EL (cell line): ENCODE measurements at places on chromosomes 1 and 21.

DNA sequence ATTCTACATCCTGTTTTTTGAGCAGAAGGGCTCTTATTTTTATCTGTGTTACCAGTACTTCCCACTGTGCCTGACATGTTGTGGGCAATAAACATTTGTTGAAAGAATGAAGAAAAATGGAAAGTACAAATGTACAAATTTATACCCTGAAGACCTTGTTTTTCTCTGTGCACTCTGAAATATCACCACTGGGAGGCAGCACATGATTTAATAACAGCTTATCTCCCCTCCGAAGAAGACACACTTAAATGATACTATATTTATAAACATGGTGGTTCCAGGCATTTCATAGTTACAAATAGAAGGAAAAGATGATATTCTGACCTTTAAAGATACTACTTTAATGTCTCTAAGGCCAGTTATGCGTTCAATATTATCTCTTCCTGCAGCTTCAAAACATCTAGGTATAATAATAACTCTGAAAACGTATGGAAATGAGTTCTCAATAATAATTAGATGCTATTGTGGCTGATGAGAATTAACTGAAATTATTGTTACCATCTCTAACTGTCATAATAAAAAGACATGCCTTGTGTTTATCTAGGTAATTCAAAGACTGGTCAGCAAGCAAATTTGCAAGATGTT lies 12.8 kb downstream of the DYNLT5 start:
- DNase-seq = peak; percentile 56

DNA sequence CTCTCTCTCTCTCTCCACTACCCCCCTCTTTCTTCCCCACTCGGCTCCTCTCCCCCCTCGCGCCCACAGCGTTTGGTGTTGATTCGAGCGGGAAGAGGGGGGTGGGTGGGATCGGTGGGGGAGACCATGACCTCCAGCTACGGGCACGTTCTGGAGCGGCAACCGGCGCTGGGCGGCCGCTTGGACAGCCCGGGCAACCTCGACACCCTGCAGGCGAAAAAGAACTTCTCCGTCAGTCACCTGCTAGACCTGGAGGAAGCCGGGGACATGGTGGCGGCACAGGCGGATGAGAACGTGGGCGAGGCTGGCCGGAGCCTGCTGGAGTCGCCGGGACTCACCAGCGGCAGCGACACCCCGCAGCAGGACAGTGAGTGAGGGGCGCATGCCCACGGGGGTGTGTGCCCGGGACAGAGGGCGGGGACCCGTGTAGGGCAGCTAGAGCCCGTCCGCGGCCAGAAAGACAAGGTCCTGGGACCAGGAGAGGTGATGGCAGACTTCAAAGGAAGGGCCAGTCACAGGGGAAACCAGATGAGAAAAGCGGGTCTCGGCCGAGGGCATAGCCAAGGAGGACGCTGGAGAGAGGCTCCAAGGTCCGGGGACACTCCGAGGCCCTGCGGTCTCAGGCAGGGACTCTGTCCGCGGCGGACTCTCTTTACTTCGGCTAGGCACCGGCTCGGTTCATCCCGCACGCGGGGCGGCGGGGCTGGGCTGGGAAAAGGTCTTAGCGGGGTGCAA lies at the start of gene PRRX1:
TSS of gene PRRX1 (plus strand) at position 39 of the 735 bp plus-strand sequence. CDS start at position 127, 88 bp downstream.
- DNase-seq = peak; percentile 36

- DNase-seq = peak; percentile 78
Observed at GRCh38 chr1:40476924-40477677, at the start of gene ZFP69. Gene ZFP69 (plus strand): TSS chr1:40477290. CDS start chr1:40479362, 2,072 bp downstream.

GRCh38 chr21:34091607-34092006 lies 18.2 kb downstream of the MRPS6 start:
- DNase-seq = no peak

GRCh38 chr1:33237579-33237978 lies 18.7 kb upstream of the ZNF362 start:
- DNase-seq = peak; percentile 24

DNA sequence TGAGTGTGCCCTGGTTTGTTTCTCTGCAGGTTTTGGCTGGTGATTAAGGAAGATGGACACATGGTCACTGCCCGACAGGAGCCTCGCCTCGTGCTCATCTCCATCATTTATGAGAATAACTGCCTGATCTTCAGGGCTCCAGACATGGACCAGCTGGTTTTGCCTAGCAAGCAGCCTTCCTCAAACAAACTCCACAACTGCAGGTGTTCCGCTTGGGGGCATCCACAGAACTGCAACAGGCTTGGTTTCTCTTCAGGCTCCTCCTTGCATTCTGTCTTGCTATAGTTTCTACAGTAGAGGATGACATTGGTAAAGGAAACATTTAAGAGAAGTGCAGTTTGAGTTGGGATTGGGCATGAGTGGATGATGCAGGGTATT lies 6.8 kb downstream of the MTARC2 start:
- DNase-seq = no peak

GRCh38 chr1:157178490-157178889 lies 40.3 kb upstream of the ETV3 start:
- no peak for DNase-seq

GRCh38 chr1:21337010-21337437 lies 46.8 kb upstream of the ECE1 start:
- DNase-seq = no peak

GRCh38 chr1:210360852-210361477 lies 32.3 kb downstream of the HHAT start:
- peak; percentile 54 for DNase-seq

GRCh38 chr1:95146637-95147036 lies 29.5 kb downstream of the TLCD4 start:
- no peak for DNase-seq

- DNase-seq = peak; percentile 2
Observed at GRCh38 chr21:18499761-18500376, 96.3 kb upstream of the TMPRSS15 start.

DNA sequence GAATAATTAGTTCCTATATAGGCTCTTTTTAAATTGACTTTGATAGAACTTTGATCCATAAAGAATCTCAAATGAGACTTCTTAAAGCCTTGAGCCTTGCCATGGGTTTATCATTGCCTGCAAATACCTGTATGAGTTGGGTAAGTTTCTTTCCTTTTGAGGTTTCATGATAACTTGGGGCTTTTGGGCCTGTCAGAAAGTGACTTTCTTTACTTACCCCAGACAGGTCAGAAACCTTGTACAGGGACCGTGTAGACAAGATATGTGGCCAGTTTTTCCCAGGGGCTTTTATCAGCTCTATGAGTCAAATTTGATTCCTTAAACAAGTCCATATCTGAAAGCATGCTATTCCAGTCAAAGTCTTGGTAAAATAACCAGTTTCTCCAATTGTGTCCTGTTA lies 17.3 kb downstream of the KCTD3 start:
- DNase-seq = no peak

GRCh38 chr1:245319094-245319493 lies 164.3 kb downstream of the KIF26B start:
- no peak for DNase-seq

DNA sequence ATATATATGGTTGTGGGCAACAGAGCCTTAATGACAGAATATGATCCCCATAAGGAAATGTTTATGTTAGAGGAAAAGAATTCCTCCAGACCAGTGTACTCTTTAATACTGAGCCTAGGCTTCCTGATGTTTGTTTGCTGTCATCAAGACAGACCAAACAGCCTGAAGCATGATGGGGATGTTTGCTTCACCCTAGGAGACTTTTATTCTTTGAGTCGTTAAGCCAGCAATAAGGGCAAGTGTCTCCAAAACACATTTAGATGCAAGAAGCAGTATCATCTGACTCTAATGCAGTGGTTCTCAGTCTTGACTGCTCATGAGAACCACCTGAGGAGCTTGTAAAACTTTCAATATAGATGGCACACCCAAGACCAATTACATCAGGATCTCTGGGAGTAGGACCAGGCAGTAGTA lies 33.1 kb downstream of the UBE2U start:
- DNase-seq = no peak

DNA sequence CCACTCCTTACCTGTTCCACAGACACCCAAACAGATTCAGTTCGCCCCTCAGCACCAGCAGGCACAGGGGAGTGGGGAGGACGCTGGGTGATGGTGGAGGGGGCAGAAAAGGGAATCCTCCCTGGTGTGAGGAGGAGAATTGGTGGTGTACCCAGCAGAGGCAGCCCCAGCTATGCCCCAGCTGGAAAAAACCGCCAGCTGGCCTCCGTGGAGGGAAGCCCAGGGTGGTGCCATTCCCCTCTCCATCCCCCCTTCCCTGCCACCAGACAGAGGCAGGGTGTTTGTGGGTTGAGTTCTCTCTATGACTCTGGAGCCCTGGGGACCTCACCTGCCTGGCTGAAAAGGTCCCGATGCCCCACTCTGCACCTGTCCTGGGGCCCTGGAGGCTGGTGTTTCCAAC lies 27.9 kb downstream of the OPTC start:
- DNase-seq = no peak

GRCh38 chr1:208203848-208204609 lies 40.2 kb downstream of the PLXNA2 start:
- DNase-seq = no peak

DNA sequence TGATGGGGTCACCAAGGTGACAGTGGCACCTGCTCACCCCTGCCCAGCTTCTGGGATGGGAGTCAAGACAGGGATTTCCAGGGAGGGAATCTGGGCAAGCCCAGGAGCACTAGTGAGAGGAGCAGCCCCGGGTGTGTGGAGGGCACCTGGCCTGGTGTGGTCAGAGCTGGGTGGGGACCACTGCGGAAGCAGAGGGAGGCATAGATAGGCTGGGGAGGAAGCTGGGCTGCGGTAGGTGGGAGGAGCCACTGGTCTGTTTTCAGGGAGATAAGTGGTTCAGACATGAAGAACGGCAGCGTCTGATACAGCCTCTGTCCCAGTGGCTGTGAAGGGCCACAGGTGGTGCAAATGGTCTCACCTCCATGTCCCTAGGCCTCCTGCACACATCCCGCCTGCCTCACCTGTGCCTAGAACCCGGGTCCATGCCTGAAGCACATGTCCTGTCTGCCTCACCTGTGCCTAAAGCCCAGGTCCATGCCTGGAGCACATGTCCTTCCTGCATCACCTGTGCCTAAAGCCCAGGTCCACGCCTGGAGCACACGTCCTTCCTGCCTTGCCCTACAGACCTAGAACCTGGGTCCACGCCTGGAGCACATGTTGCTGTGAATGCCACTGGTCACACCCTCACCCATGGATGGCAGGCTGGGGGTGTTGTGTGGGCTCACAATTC lies 325.9 kb upstream of the AJAP1 start:
- DNase-seq = no peak

GRCh38 chr1:246117066-246117791 lies 389.9 kb downstream of the SMYD3 start:
- DNase-seq = peak; percentile 12

- DNase-seq = no peak
Observed at GRCh38 chr1:52533713-52534112, 19.2 kb downstream of the TUT4 start.

DNA sequence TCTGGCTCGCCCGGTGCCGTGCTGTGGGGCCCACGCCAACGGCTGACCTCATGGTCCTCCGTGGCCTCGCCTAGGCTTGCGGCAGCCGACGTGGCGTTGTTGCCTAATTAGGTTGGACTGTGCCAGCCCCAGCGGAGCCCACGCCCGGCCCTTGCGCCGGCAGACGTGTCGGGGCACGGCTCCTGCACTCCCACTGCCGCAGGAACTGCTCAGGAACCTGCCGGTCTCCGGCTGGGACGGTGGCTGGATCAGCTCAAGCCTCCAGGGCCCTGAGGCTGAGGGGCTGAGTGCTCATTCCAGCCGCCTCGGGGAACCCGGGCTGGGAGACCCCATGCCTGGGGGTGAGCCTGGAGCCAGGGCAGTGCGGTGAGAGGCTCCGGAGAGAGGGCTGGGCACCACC lies 16.1 kb upstream of the PEX10 start:
- DNase-seq = no peak

- DNase-seq = no peak
Observed at GRCh38 chr1:39050001-39050400, 23.9 kb downstream of the NDUFS5 start.

GRCh38 chr1:57832612-57833011 lies 408.8 kb upstream of the DAB1 start:
- DNase-seq = no peak

DNA sequence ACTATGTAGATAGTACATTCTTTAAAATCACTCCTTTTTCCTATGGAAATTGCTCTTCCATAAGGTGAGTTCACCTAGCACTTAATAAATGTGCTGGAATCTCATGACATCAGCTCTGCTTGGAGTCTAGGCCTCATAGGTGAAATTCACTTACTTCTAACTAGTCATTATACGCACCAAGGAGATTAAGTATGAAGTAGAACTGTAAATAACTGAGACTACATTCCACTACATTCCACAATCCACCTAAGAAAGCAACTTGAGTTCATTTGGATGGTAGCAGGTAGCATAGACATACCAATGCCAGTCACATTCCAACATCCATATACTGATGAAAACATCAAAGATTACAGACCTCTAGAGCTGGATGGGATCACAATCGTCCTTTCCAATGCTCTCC lies 64.3 kb downstream of the NIBAN1 start:
- DNase-seq = no peak

GRCh38 chr1:155219592-155220031 lies 11.1 kb downstream of the MTX1 start:
- peak; percentile 45 for DNase-seq

GRCh38 chr1:202104073-202104472 lies 18.6 kb upstream of the GPR37L1 start:
- no peak for DNase-seq

- no peak for DNase-seq
Observed at GRCh38 chr1:97135972-97136371, 414.4 kb downstream of the PTBP2 start.

GRCh38 chr1:240173836-240174235 lies 82.2 kb downstream of the FMN2 start:
- peak; percentile 33 for DNase-seq

DNA sequence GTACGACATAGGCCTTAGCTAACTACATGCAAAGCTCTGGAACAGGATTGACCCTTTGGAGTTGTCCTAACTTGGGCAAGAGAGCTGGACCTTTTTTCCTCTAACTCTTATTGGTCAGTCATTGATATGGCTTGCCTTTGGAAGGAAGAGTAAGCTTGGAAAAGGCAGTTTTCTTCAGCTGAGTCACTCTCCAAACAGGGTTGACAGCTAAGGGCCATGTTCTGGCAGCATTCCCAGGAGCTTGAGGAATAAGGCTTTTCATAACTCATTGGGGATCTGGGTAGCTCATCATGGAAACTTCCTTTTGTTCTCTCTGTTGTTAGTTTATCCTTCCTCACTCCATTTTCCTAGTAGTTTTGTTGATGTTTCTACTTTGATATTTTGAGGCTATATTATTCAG lies 14.5 kb upstream of the ERRFI1 start:
- peak; percentile 98 for DNase-seq

DNA sequence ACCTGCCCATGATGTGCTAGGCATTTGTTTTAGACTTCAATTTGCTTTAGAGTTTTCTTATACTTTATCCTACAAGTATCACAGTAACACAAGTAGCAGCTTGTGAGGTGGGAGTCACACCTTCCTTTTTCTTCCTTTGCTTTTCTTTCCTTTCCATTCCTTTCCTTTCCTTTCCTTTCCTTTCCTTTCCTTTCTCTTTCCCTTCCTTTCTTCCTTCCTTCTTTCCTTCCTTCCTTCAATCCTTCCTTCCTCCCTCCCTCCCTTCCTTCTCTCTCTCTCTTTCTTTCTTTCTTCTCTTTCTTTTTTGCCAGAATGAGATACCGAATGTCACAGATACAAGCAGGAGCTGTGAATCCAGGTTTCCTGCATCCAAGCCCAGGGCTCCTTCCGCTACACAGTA lies 3.9 kb downstream of the DPT start:
- no peak for DNase-seq

- DNase-seq = no peak
Observed at GRCh38 chr1:85609976-85610375, 29.4 kb downstream of the CCN1 start.
